ENCODE measurements at places on chromosomes 16 and 17.

- DNase-seq, result no peak
Measured at GRCh38 chr16:67731753-67732095, 12.6 kb upstream of the GFOD2 start.

DNA sequence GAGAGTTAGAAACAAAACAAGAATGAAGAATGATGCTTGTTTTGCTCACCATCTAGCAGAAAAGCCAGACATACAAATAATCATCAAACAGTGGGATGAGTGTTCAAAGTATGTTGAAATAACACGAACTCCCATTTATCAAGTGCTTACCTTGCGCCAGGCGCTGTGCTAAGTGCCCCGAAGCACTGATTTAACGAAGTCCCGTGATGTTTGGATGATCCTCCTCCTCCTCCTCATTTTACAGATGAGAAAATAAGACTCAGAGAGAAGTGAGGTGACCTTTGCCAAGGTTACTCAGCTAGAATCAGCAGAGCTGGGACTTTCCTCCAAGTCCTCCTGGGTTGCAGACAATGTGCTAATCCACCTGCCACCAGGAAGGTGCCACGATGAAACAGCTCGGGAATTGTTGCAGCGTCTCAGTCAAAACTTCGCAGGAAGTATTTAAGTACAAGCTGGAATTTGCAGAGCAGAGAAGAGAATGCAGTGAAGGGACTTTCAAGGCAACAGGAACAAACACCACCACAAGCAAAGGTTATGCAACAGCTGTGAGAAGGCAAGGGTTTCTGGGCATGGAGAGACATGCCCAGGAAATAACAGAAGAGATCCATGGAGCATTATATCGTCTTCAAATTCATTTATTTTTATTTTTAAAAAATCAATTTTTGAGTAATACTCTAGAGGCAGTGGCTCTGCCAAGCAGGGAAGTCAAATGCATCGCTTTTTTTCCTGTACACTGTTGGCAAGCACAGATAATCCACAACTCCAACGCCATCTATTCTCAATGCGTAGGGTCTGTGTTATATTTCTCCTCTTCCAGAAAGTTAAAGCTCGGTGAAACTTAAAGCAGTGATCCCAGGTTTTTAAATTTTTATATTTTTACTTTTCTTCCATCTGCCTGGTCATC lies 11.1 kb downstream of the PRCD start:
- DNase-seq, result no peak

- no peak for DNase-seq
Measured at GRCh38 chr16:67448580-67448979, 17.7 kb downstream of the HSD11B2 start.

GRCh38 chr17:13031718-13032350 lies 14.0 kb upstream of the ELAC2 start:
- peak; percentile 62 for DNase-seq

GRCh38 chr16:73216932-73217331 lies 169.0 kb upstream of the ZFHX3 start:
- no peak for DNase-seq

GRCh38 chr16:79598348-79599181 lies 2.0 kb downstream of the MAF start:
- DNase-seq, result peak; percentile 58

DNA sequence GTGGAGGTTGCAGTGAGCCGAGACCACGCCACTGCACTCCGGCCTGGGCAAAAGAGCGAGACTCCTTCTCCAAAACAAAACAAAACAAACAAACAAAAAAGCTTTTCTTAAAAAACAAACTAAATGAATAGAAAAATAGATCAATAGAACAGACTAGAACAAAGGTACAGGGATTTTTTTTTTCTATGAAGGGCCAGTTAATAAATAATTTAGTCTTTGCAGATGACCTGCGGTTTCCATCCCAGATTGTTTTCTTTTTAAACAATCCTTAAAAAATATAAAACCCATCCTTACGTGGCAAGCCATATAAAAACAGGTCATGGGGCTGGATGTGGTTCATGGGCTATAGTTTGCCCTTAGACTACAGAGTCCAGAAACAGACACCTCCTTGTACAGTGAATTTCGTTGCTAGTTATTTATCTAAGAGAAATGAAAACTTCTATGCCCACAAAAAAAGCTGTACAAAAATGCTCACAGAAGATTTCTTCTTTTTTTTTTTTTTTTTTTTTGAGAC lies 45.4 kb downstream of the CREBBP start:
- no peak for DNase-seq

DNA sequence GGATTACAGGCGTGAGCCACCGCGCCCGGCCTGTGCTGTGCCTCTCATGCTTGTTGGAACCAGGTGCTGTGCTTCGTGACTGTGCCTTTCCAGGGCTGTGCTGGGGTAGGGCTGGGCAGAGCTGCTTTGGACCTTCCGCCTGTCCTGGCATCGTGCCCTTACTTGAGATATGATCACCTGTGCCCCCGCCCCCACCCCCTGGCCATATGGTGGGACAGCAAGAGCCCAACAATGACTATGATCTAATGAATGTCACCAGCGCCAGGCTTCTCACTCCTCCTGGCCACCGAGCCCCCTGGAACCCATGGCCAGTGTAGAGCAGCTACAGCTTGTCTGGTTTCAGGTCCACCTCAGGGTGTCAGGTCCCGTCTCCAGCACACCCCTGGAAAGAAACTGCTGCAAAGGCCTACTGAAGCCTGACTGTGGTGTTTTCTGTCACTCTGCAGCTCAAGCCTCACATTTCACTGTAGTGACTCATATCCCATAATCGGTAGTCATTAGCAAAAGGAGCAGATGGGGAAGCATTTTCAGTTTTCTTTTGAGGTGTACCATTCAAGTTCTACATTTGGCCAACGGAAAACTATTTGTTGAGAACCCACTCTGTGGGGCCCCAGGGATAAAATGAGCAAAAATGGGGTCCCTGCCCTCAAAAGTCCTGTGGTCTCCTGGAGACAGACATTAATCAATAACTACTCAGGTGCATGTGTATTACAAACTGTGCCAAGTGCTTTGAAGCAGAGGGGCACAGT lies 22.1 kb downstream of the FCSK start:
- no peak for DNase-seq

DNA sequence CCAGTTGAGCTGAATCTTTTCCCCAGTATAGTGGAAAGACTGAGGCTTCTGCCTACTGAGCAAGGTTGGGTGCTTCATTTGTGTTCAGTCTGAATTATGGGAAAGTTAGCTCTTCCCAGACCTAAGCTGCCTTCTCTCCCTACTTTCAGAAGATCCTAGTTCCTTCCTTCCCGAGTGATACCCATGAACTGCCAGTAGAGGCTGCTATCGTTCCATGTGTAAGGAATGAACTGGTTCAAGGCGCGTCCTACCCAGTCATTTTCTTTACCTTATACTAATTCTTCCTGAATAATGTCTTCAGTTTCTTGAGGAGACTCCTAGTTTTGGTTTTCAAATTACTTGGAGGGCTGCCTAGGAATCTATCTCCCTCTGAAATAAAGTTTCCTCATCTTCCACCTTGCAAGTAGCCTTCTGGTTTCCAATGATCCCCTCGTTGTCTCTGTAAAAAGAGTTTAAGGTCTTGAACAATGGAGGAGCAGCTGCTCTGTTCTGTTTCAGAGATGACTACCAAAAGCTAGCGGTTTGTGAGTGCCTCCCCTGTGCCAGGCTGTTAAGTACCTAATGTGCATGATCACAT lies 934 bp upstream of the AOC2 start:
- DNase-seq, result peak; percentile 34

DNA sequence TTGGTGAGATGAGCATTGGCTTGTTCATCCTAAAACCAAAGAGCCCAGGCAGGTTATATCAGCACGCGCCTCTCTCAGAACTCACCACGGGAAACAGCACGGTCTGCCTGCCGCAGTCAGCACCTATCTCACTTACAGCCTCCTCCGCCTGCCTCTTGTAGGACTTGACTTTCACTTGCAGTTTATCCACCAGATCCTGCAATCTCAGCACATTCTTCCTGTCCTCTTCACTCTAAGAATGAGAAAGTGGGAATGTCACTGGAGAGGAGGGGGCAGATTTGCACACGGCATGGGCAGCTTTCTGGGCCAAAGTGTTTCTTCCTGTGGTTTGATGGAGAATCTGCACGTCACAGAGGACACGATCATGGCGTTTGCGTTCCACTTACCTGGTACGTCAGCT lies 27.4 kb downstream of the MYH3 start:
- no peak for DNase-seq

- DNase-seq, result peak; percentile 66
Measured at GRCh38 chr17:57747221-57748017, 2.3 kb upstream of the CCDC182 start.

GRCh38 chr17:4050971-4051370 lies 86.7 kb upstream of the ATP2A3 start:
- no peak for DNase-seq

- peak; percentile 88 for DNase-seq
Measured at GRCh38 chr17:8163978-8164814, 1.4 kb upstream of the VAMP2 start.

DNA sequence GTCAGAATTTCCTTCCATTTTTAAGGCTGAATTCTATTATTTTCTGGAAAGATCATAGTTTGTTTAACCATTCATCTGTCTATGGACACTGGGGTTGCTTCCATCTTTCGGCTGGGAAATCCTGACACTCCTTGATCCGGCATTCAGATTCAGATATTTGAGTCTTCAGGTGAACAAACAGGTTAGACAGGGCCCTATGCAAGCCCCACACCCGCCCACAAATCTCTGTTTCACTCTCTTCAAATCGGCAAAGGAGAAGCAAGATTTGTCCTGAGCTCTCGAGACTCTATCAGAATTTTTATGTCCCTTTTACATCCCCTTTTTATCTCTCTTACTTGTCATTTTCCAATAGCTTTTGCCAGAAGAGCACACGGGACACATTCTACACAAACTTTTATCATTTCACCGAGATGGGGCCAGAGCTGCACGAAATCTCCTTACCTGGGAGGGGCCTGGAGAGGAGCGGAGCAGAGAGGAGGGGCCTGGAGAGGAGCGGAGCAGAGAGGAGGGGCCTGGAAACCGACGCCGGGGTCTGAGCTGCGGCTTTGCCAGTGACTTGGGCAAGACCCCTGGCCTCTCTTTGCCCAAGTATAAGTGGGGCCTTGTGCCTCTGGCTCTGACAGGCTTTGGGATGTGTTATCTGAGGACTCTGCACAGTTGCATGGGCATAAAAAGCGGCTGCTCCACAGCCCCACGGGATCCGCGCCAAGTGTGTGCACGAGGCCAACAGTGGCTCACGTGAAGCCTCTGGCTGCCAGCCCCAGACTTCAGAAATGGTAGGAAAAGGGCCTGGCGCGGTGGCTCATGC lies 54.3 kb upstream of the RBFOX3 start:
- DNase-seq, result no peak

GRCh38 chr17:35084987-35085386 lies 21.5 kb upstream of the RFFL start:
- DNase-seq, result no peak

- peak; percentile 60 for DNase-seq
Measured at GRCh38 chr17:7029659-7030058, 6.2 kb upstream of the SLC16A13 start.

GRCh38 chr16:81175325-81175891 lies 63.1 kb upstream of the BCO1 start:
- DNase-seq, result no peak

DNA sequence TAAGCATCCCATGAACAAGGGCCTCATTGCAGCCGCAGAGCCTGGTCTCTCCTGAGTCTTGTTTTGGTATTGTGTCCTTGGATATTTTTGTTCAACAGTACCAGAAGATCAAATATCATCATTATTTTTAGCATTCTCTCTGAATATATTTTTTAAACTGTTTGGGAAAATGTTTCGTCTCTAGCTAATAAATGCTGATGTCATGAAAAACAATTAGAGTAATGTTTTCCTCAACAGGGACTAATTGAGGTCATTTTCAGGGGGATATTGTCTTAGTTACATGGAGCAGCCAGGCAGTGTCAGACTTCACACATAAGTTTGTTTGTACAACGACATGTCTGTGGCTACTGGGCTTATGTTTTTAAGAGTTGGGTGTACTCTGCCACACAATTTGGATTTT lies 805.3 kb upstream of the SOX9 start:
- DNase-seq, result no peak

- no peak for DNase-seq
Measured at GRCh38 chr17:33126086-33126485, 134.4 kb downstream of the SPACA3 start.

DNA sequence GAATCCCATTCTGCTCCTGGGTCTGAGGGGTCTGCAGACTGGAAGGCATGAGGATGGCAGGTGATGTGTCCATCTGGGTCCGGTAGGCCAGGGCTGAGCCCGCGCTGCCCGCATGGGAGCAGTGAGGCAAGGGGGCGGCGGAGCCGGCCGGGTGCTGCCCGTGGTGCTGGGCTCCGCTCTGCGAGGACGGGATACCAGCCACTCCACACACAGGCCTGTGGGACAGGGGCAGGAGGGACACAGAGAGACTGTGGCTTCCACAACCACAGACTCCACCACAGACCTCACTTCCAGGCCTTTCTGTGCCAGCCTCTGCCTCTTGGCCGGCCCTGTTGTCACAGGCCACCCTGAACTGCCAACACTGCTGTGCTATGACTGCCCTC lies 25.4 kb downstream of the MAP1LC3B start:
- no peak for DNase-seq

DNA sequence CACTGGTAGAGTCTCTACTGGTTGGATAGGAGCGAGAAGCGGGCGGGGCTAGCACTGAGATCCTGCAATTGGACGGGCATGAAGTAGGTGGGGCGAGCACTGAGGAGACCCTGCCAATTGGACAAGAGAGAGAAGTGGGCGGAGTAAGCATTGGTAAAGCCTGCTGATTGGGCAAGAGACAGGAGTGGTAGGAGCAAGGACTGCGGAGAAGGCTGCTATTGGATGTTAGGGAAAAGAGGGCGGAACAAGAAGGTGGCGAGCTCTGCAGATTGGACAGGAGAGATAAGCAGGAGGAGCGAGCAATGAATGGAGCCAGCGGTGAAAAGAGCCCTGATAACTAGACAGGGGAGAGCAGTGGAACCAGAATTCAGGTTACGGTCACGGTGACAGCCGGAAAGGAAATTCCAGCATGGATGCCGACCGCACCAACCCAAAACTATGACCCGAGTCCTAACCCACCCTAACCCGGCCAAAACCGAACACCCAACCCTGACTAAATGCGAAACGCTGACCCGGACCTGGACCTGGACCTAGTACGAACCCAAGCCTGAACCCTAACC lies 4.8 kb downstream of the SCGB1C2 start:
- peak; percentile 35 for DNase-seq

GRCh38 chr16:69930117-69930776 lies 20.9 kb upstream of the CLEC18A start:
- DNase-seq, result peak; percentile 59

GRCh38 chr16:14300705-14301168 lies 229.6 kb downstream of the MRTFB start:
- peak; percentile 37 for DNase-seq

DNA sequence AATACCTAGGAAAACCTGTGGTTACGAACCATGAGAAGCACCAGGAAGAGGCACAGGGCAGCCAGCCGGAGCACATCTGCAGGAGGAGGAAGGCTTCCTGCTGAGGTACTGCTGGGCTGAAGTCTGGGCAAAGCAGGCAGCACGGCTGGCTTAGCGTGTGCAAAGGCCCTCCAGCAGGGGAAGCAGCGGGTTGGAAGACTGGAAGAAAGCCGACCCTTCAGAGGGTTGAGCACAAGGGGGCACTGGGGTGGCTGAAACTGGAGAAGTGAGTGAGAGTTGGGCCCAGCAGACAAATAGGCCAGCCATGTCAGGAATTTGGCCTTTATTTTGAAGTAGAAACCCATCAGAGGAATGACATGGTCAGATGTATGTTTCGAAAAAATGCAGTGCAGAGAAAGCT lies 12.1 kb upstream of the HSD3B7 start:
- no peak for DNase-seq

Measured in CD4-positive, alpha-beta T cell treated with Interleukin-21 for 1 hour (primary cell).